ENCODE measurements at places on chromosomes 6 and 20.

DNA sequence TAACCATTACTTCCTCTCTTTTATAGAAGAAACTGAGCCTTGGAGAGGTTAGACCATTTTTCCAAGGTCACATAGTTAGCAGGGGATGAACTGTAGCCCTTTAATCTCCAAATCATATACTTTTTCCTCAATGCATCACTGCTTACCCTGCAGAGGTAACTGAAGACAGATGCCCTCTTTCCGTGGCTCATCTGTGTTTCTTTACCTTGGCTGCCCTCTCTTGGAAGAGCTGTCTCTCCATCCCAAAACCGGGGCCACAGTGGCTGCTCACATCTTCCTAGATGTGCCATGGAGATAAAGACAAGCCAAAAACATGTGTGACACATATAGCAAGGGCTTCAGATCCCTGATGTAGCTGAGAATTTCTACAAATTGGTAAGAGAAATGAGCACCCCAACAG lies 581 bp upstream of the ALDH8A1 start:
- no peak for DNase-seq

GRCh38 chr20:2695206-2695983 lies 2.8 kb downstream of the EBF4 start:
- DNase-seq, result no peak

DNA sequence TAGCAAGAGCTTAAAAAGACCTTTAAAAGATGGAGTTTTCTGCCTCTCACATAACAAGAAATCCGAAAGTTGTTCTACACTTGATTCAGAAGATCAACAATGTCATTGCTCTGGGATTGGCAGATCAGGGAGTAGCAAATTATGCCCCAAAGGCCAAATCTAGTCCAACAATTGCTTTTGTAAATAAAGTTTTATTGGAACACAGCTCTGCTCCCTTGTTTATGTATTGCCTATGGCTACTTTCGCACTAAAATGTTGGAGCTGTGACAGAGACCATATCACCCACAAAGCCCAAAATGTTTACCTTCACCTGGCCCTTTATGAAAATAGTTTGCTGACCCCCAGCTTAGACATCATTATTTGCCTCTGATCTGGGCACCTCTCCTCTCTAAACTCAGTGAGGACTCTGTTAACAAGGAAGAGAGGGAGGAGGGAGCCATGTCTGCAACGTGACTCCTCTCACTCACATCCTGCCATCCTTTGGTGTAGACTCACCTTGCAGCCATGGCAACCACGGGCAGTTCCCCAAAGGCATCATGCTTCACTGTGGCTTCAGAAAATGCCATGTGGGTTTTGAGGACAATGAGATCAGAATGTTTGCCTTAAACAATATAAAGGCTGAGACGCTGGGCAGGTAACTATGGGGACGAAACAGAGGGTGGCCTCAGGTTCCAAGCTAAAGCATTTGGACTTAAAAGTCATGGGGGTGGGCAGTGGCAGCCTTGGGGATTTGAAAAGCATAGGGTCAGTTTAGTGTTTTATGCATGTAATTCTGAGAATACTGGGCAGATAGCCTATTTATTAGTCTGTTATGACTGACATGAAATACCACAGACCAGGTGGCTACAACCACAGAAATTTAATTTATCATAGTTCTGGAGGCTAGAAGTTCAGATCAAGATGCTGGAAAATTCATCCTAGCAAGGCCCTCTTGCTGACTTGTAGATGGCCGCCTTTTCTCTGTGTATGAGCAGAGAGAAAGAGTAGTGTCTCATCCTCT lies 149.7 kb upstream of the TNFAIP3 start:
- no peak for DNase-seq

DNA sequence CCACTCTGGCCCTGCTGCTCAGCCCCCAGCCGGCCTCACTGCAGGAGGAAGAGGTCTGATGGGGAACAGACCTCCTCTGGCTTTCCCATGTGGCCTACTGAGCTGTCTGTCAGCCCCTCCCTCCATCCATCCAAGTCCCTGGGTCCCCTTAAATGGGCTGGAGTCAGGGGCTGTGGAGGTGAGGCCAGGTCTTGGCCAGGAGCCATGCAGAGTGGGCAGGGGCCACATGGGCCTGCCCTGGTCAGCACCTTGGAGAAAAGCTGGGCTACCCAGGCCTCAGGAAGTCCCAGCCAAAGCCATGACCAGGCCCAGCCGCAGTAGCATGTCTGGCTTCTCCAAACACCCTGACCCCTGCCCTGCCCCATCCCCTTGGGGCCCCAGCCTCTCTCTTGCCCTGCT lies 6.3 kb downstream of the SPDEF start:
- no peak for DNase-seq

GRCh38 chr6:134605034-134605433 lies 287.1 kb upstream of the SGK1 start:
- DNase-seq, result no peak

DNA sequence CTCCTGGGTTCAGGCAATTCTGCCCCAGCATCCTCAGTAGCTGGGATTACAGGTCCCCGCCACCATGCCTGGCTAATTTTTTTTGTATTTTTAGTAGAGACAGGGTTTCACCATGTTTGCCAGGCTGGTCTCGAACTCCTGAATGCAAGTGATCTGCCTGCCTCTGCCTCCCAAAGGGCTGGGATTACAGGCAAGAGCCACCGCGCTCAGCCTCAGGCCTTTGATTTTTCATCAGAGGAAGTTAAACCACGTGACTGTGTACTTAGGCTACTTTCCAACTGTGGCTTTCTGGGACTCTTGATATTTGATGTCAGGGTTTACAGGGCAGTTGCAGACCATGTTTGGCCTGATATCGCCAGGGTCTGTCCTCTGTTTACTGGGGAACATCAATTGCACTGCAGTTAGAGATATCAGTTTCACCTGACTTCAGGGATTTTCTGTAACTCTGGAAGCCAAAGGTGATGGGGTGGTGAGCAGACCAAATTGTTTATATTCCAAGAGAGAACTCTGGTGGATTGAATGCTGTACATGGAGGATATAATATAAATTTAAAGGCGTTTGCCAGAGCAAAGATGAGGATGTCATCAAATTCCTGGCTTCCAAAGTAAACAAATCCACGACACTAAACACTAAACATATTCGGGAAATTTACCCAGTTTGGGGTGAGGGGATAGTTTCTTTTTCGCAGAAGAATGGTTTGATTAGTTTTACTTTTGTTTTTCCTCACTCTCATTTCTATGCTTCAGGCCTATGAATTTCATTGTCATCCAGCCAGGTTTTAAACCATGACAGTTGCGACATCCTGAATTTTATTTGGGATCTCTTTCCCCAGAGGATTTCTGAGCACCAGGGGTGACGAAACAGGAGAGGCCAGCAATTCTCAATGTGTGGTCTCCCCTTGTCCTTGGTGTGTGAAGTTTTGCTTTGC lies 4.2 kb downstream of the PSMF1 start:
- DNase-seq, result no peak

DNA sequence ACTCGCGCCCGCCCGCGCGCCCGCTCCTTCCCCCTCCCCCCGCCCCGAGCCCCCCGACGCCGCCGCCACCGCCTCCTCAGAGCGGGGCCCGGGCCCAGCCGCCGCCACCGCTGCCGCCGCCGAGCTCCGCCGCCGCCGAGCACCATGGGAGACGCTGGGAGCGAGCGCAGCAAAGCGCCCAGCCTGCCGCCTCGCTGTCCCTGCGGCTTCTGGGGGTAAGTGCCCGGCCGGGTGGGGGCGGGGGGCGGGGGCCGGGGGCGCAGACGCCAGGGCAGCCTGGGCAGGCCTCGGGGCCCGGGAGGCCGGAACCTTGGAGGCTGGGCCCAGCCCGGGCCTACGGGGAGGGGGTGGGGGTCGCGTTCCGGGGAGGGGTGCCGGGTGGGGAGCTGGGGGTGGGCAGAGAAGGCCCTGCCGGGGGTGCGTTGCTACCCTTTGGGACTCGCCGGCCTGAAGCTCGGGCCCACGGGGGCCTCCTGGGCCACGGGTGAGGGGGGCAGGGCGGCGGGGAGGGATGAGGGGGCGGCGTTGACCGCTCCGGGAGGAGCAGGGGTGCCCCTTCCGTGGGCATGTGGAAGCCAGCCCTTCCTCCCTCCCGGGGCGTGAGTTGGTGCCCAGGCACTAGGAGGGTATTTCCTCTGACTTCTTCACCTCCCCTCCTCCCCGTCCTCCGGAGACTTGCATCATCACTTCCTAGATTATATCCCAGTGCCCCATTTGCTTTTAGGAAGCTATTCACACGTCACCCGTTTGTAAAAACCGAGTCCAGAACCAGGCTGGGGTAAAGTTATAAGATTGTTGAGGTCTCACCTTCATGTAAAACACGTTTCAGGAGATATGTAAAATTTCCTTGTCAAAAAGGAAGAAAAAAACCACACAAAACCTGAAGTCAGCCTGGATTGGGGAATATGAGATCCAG lies 533 bp downstream of the ZFAND3 start:
- no peak for DNase-seq

All from iPS DF 6.9 (cell line).